ENCODE measurements at places on chromosomes 4 and X.

DNA sequence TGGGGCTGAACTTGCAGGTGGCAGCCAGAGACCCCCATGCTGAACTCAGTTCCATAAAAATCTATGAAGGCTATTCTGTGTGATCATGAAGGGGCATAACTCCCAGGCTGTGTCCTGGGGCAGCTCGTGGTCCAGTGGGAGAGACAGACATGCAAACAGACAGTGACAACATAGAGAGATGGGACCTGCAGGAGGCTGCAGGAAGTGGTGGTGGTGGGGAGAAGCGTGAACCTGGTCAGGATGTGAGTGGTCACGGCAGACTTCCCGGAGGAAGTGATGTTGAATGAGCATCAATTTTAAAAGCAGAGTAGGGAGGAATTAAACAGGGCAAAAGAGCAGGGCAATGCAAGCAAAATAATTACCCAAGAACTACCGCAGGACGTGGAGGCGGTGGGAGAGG, 23.2 kb upstream of the SORCS2 start:
- no peak for DNase-seq

- DNase-seq, result no peak
These were observed 92.5 kb upstream of the EDA2R start for GRCh38 chrX:66731398-66731797.

GRCh38 chr4:119035951-119036737, 99.5 kb upstream of the MYOZ2 start:
- DNase-seq, result no peak

DNA sequence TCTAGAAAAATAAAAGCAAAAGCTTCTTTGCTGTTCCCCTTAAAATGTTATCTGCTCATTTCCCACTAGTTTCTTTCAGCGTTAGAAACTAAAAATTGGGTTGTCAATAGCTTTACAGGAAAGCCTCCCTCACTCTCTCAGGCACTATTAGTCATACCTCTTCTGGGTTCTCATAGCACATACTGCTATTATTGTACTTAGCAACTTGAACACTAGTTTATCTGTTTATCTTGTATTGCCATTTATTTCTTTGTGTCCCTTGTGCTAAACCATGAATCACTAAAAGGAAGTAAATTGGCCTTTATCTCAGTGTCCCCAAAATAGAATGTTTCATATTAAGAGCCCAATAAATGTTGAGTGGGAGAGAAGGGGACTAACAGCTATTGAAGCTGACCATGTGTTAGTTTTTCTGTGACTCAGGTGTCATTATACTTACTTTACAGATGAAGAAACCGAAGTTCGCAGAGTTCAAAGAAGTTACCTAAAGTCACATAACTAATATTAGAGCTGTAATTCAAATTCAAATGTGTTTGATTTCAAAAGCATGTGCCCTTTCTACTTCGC, 124.8 kb upstream of the CITED1 start:
- DNase-seq, result no peak

- DNase-seq, result no peak
These were observed 2320.1 kb downstream of the ARAP2 start for GRCh38 chr4:33924239-33924638.
